ENCODE measurements at places on chromosomes 13 and 19.

GRCh38 chr19:15563325-15563794, 51.7 kb upstream of the CYP4F8 start:
- no peak for DNase-seq

GRCh38 chr19:29387586-29387985, 138.2 kb upstream of the VSTM2B start:
- DNase-seq, result no peak

DNA sequence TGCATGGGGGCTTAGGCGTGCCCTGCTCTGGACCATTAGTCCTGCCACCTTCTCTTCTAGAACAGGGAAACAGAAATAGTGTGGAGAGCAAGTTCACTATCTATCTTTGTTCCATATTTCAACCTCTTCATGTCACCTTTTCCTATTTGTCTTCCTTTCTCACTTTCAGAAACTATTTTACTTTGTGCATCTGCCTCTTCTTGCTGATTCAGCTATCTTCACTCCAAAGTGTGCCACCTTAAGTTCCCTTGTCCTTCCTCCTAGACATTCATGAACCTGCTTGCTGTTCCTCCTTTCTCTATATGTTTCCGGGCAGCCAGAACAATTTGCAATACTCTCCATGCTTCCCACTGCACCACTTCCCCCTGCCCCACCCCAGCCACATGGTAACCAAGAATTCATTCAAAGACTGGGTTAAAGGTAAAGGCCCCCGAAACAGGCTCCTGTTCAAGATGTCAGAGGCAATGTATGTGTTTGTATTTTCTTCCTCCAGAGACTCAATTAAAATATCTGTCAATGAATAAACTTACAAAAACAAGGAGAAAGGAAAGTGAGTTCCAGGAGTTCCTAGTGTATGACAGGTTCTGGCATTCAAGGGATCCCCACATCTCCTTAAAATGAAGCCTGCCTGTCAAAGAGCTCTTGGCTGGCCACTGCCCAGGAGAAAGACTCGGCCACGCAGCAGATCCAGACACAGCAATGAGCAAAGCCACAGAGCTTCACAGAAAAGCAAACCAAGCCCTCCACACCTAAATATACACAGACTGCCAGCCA, 268.1 kb downstream of the DNAJC15 start:
- no peak for DNase-seq

DNA sequence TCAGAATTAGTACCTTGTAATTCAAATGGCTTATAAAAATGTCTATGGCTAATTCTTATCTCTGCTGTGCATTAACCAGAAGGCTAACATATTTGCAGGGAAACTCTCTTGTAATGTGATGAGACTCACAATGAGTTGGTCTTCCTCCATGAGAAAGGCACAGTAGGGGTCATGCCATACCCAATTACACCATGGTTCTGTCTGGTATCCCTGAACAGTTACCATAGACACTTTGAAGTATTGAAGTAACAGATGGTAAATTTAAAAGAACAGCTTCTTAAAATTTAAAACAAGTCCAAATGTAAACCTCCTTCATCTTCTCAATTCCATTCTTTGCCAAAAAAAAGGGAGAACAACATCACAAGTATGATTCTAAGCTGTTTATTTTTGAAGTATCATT, 22.6 kb upstream of the SLAIN1 start:
- DNase-seq, result no peak

- no peak for DNase-seq
Observed at GRCh38 chr19:12494260-12494860, 9.7 kb upstream of the ZNF709 start.

DNA sequence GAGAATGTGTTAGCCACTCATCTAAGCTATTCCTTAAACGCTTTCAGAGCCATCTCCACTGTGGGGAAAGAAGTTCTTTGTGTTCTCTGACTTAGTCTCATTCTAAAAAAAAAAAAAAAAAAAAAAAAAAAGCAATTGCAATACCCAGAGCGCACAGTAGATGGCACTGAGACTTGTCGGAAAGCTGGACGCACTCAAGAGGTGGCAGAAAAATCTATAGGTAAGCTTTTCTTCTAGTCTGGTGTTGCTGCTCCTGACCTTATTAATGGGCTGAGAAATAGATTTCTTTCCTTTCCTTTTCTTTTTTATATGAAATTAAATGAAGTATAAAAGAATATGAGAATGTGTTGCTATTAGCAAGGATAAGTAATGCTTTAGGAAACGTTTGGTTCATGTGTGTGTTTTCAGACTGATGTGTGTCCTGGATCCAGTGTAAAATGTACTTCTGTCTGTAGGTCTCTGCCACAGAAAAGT, 4.7 kb upstream of the GJB2 start:
- no peak for DNase-seq

GRCh38 chr19:28349604-28350003, 863.3 kb downstream of the UQCRFS1 start:
- DNase-seq, result no peak

DNA sequence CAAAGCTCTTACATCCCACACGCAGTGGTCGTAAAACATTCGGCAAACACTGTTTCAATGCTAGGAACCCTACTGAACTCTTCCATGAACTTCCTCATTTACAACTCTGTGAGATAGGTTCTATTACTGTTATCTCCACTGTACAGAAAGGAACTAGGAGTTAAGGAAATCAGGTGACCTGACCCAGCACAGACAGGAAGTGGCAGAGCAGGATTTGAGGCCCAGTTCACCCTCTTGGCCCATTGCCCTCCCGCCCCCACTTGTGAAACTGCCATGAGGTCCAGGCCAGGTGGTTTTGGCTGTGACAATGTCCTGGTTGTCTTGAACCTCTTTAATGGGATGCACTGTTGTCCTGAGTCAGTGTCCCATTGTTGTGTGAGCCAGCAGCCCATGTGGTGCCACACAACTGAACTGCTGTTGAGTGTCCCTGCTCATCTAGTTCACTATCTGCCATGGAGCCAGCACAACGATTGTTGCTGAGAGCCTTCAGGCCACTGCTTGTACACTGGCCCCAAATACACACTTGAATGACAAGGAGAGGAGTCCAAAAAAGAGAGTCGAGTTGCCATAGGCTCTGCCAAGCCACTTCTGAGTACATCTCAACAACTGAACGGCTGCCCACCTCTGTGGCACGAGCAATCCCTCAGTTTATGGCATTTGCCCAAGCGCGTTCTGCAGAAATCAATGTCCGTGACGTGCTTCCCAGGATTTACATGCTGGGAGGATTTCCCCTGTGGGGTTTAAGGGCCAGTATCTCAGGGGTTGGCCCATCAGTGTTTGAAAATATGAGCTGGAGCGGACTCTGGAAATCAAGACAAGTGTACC, 484.6 kb downstream of the TSHZ3 start:
- DNase-seq, result no peak

- DNase-seq, result no peak
Observed at GRCh38 chr13:99565478-99566124, 64.3 kb downstream of the TM9SF2 start.

DNA sequence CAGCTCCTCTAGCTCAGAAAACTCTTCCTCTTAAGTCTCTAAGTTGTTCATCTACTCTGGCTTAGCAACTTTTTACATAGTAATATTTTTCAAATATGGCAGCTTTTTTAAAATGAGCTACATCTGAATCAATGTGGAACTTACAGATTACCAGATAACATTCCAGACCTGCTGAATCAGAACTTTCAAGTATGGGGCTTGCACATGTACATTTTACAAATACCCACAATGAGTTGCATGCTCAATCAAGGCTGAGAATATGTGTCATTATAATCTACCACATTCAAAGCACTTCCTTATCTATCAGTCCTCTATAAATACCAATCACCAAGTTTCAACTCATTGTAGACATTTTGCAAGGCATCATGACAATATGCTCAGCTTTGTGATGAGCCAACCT, 383.1 kb downstream of the FGF14 start:
- DNase-seq, result no peak

DNA sequence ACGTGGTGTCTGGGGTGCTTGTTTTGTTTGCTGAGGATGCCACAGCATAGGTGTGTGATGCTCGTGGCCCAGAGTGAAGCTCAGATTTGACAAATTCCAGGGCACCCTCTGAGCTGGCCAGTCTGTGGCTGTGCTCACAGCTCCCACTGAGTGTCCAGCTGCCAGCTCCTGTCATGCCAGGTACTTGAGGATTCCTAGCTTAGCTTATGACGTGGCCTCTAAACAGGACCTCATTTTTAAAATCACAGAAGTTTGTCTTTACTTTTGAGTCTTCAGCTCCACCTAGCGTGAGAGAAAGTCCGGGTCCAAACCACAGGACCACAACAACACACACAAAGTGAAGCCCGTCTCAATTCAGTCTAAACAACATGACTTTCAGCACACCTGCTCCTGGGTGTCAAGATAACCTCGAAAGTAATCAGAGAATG, 117.3 kb downstream of the RAB20 start:
- DNase-seq, result no peak

GRCh38 chr13:78238911-78239310, 320.3 kb upstream of the EDNRB start:
- no peak for DNase-seq

DNA sequence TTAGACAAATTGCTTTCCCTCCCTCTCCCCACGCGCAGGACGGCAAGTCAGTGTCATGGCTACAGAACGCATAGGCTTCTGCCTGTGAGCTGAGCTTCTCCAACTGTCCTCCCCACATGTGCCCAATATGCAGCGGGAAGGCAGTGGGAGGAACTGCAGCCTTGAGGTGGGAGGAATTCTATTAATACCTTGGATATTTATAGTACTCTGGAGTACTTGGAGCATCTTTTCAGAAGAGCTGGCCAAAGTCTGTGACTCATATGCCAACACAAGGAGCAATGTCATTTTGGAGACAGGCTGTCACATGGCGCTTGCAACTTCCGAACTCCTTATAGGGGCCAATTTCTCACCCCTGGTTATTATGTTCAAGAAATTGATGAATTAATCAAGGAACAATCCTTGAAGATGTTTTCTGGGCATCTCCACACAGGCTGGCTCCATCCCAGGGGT, 245.0 kb upstream of the SERP2 start:
- DNase-seq, result no peak

- DNase-seq, result no peak
Observed at GRCh38 chr13:38418286-38418685, 68.6 kb downstream of the UFM1 start.

- no peak for DNase-seq
Observed at GRCh38 chr19:33700408-33701013, 78.8 kb downstream of the CHST8 start.

DNA sequence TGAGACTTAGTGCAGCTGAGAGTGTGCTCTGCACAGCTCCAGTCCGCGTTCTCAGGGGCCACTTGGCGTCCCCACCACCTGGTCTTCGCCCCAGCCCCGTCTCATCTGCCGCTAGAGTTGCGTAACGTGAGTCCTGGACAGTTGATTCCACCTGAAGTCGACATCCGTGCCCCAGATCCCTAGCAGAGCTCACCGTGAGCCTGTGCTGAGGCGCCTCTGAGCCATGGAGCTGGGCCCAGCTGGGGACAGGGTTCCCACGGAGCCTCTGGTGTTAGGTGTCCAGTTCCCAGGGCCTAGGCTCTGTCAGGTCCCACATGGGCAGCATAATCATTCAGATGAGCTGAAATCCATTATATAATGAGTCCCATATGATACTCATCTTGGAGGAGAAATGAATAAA, 147.1 kb upstream of the SOX1 start:
- no peak for DNase-seq

GRCh38 chr19:51480590-51480989, 2.3 kb downstream of the CEACAM18 start:
- no peak for DNase-seq
